ENCODE measurements at places on chromosomes 7 and 10. TPM values are rescaled to one million over a fixed set of nuclear protein-coding genes. Genes with fewer than 3 reads are reported as not detected.
A peak's percentile ranks its signal among the peaks of the same experiment; 100 is the strongest.

DNA sequence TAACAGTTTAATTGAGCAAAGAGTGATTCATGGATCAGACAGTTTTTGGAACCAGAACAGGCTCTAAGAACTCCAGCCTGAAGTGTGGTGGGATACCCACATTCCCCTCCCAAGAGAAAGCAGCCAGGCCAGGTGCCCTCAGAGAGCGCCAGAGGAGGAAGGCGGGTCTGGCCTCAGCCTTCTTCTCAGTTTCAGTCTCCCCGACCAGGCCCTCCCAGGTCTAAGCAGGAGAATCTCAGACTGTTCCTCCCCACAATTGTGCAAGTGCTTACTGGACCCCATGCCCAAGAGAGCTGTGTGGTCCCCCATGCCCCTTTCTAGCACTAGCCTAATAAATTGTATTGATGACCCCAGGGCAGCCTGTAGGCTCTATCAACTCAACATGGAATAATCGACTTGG is 25.6 kb downstream of the PPIF start:
- DNase-seq, result no peak

- DNase-seq, result no peak
Measured at GRCh38 chr7:133481676-133482075, 228.8 kb downstream of the EXOC4 start.

- DNase-seq, result no peak
Measured at GRCh38 chr7:28002638-28003037, 178.0 kb downstream of the JAZF1 start.

DNAH11 gene
- 0.15 TPM for polyA plus RNA-seq

DNA sequence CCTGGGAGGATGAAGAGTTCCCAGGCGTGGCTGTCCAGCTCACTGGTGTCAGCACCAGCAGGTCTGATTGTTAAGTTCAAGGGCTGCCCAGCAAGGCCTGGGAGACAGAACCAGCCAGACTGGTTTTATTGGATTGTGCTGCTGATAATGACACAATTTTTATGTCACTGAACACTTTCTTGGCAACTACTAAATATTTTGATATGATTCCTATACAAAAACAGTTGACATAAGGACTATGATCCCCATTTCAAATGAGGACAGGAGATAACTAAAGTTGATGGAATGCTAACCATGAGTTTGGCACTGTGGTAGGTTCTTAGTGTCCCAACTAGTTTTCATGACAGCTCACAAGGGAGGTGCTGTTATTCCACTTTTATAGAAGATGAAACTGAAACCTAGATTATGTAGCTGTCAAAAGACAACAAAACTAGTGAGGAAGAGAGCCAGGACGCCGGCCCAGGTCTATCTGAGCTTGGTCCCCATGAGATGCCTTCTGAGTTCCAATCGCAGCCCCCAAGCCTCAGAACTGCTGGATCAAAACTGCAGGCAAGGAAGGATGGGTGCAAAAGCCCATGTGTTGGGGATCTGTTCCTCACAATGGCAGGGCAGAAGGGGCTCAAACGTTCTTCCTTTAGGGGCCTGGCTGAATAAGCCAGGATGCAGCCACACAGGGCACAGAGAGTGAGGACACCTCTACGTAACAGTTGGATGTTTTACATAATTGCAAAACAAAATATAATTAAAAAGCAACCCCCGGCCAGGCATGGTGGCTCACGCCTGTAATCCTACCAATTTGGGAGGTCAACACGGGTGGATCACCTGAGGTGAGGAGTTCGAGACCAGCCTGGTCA is 52.8 kb downstream of the COBL start:
- peak; percentile 83 for DNase-seq

GRCh38 chr10:101043363-101043707 is 12.3 kb downstream of the SFXN3 start:
- no peak for DNase-seq

HOXA2 gene
- polyA plus RNA-seq, result 3.7 TPM

DNA sequence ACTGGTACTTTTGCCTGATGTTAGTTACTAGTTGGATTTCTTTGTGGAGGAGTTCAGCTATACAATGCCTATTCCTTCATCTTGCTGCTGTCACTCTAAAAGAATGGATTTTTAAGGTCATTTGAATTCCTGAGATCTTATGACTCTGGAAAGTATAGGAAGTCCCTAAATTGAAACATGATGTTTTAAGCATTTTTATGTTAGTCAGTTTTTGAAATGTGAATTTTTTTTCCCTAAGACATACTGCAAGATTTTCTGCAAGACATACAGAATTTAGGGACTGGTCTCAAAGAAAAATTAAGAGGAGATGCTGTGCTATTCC is 355.8 kb downstream of the SUGCT start:
- DNase-seq, result no peak

- DNase-seq, result no peak
Measured at GRCh38 chr10:17222329-17222728, 5.7 kb upstream of the VIM start.

DNA sequence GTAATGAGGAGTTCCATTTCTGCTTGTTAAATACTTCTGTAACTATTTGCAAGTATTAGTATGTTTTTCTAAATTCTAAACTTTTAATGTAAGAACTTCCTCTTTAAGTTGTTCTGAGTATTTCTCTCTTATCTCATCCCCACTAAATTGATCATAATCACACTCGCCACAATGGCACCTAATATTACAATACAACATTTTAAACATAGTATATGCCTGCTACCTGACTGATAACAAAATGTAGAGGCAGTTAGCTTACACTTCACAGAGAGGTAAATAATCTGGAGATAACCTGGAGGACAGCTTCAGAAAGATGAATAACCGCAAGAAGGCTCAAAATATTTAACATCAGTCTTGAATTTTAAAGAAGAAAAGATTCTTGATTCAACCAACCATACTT is 48.6 kb downstream of the HIBADH start:
- DNase-seq, result no peak
